CD4-positive, alpha-beta T cell treated with Interleukin-6 at 100 ng/mL for 8 hours (primary cell): ENCODE measurements at places on chromosomes 2 and 18.
A peak's percentile ranks its signal among the peaks of the same experiment; 100 is the strongest.

GRCh38 chr2:231102772-231103171 is 22.1 kb downstream of the HTR2B start:
- no peak for DNase-seq

DNA sequence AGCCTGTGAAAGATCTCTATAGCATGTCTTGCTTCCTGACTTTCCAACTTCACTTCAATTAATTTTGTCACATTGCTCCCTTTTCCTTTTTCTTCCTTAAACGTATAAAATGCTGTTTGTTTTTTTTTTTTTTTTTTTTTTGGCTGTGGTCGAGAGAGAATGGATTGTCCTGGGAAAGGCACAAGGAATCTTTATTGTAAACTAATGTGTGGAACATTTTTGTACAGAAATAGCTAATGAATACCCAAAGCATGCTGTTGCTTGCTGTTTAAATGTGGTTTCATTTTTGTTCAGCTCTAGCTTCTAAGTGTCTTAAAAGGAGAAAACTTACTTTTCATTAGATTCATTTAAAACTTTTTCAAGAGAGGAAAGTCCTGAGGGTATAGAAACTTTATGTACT is 105.5 kb downstream of the GPD2 start:
- DNase-seq = no peak

- no peak for DNase-seq
Measured at GRCh38 chr2:108629417-108629816, 89.9 kb upstream of the RANBP2 start.

GRCh38 chr2:125272651-125273050 is 1247.6 kb downstream of the CNTNAP5 start:
- DNase-seq = no peak

GRCh38 chr2:54558188-54559005 is 102.3 kb downstream of the SPTBN1 start:
- peak; percentile 65 for DNase-seq

DNA sequence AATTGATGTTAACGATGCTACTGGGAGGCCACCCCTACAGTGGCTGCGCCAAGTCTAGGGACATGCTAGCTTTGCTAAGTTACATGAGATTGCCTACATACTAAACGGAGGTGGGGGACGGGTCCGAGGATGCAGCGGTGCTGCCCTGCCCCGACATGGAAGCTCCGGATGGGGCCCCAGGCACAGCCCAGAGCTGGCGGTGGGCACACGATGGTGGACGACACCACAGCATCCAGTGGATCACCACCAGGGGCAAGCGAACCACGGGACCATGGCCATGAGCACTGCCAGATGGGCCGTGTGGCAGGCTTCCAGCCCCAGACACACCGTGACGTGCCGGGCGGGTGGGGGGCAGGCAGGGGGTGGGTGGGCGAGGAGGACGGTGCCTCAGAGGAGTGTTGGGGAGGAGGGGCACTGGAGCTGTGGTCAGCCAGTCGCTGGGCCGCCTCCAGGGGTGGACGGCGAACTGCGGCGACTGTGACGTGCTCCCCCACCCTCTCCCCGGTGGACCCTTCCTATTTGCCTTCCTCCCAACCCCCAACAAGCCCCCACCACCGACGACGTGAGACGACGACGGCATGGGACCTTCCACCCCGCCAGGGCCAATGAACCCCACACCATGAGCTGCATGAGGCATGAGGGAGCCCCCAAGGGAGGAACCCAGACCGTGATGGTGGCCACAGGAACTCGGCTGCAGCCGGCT is 90.6 kb upstream of the ANKRD30BL start:
- DNase-seq = no peak

DNA sequence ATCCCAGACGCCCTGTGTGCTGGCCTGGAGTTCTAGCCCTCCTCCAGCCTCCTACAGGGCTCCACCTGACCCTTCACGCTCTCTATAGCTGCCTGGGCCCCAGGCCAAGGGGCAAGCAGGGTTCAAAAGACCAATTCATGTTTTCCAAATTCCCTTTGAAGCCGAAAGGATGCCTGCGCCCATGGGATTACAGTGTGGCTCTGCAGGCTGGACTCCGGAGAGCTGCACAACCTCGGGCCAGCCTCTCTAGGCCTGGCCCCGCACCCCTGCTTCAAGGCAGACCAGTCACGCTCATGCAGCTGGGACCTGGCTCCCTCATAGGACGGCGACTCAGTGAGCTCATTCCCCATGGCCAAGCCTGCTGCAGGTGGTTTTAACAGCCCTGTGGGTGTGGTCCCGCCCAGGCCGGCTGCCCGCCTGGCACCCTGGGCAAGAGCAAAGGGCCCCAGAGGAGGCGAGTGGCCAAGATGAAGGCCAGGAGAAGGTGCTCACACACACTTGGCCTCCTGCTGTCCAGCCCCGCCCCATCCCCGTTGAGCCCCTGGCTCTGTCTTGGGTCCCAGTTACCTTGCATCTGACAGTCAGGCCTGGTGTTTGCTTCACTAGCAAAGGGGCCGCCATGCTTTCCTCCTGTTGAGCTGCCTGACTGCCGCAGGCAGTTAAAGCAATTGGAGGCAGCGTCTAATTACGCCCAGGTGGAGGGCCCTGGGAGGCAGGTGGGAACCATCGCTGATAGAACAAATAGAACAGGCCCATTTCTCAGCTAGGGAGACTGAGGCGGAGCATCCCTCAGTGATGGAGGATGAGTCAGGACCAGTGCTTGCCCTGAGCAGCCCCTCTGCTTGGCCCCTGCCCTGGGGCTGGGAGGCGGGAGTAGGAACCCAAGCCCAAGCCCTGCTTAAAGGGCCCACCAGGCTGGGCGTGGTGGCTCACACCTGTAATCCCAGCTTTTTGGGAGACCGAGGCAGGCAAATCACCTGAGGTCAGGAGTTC is 56.9 kb downstream of the SMAD7 start:
- no peak for DNase-seq

DNA sequence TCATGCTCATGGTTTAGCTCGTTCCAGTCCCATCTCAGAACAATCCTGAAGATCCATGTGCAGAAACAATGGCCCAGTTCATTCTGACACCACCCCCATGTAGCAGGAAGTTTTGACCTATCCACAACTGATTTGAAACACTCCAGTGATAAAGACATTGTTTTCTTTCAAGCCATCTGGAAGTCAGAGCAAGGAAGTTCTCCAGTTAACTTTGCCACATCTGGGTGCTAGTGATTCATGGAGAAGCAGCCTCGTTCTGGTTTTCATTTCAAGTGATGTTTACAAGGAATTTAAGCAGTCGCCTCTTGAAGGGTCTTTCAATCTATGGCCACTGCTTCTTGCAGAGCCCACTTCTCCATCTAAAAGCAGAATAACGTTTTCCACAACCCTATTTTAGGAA is 36.6 kb upstream of the TWIST2 start:
- DNase-seq = no peak

GRCh38 chr2:213016166-213016983 is 135.0 kb downstream of the IKZF2 start:
- DNase-seq = no peak

DNA sequence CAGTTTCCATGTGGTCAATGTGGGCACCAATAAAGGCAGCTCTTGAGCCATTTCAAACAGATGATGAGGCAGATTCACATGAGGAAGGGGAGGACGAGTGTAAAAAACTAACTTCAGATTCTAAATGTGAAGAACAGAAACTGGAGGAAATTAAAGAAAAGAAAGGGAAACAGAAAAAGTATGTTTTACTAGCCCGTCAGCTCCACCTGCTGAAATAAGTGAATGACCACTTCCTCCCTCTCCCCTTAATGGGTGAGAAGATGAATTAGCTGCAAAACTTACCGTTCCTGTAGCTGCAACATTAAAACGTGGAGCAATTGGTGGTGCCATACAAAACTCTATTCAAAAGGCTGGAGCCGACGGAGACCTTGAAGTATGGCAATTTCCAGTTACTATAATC is 203.5 kb downstream of the UXS1 start:
- no peak for DNase-seq

- no peak for DNase-seq
Measured at GRCh38 chr2:6647046-6647445, 218.7 kb downstream of the CMPK2 start.
